ENCODE measurements at places on chromosomes 12 and 14.

DNA sequence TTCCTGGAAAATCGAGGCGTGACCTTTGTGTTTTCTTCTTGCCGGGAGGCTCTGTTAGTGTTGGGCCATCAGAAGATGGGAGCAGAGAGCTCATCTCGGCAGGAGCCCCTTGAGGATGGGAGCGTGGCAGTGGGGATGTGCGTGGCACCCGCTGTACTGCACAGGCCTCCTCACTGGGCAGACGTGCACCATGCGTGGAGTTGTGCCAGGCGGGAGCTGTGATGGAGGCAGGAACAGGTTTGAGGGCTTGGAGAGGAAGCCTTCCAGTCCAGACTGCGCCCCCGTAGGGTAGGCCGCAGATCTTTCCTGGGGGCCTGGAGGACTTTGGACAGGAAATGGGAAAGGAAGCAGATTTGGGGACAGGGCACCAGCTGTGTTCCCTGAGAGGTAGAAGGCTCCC, 197.5 kb downstream of the TSPAN9 start:
- no peak for DNase-seq

GRCh38 chr14:98647754-98648153, 624.2 kb downstream of the BCL11B start:
- DNase-seq, result no peak

DNA sequence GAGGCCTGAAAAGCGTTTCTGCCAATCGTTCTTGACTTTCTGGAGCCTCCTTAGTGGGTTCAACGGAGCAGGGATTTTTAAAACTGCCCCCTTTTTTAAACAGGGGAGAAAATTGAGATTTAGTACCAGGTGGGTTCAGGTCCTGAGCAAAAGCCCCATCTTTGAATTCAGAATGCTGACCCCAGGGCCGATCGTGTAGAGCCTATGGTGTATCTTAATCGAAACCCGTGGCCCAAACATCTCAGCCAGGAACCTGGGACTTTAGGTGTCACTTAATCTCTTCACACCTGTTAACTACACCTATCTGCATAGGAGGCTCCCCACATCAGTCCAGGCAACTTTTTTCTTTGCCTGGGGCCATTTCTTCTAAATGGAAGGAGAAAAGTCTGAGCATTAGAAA, 6.4 kb upstream of the TBX5 start:
- no peak for DNase-seq

DNA sequence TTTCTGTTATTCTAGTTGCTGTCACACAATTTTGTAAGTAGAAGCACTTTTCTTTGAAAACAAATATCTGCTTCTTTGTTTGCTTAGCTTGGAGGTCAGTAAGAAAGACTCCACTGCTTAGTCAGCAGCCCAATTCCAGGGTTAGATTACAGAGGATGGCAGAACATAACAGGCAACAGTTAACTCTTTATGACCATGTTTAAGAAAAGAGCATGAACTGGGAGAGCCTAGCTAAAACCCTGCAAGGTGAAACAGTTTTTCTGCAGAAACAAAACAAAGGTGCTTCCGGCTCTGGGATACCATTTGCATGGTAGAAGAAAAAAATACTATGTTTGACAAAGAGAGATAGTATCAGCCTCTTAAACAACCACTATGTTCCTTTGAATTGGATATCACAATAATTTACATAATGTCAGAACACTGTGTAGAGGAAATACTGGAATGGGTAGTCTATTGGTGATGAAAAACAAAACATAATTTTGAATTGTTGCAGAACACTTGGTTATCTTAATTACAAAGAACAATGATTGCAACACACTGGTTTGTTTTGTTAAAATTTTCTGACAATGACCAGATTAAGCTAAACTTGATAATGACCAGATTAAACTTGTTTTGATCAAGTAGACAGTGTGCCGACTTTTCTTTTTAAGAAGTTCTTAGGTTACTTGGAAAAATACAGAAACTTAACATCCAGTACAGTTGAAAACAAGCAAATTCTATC, 22.4 kb upstream of the PPM1H start:
- DNase-seq, result peak; percentile 42

DNA sequence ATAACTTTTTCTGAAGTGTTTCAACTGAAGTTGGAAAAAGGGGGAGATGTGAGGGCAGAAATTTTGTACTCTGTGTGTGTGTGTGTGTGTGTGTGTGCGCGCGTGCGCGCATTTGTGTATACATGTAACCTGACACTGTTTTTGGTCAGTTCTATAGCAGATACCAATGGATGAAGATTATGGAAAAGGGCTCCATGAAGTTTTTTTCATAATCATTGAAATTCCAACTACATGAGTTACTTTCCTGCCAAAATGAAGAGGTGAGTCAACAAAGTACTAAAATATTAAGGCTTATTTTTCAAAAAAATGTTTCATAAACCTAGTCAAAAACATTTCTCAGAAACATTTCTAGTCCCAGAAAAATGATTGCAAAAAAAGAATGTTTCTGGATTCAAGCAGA, 25.7 kb upstream of the CERS5 start:
- DNase-seq, result no peak

- DNase-seq, result no peak
Observed at GRCh38 chr12:116172224-116172849, 105.2 kb downstream of the MED13L start.

DNA sequence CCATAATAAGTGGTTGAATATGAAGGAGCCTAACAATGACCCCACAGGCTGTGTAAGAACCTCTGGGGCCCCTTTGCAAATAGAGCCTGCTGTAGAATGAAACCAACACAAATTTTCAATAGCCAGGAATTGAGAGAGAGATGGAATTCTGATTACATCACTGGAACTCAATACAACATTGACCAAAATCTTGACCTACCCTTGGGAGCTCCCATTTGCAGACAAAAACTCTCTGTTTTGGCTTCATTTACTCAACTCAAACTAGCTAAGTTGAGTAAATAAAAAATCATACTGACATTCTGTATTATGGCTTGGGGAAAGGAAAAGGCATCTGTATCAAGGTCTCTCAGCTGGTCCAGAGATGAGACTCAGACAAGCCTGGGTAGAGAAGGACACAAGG, 91.0 kb downstream of the TBX3 start:
- DNase-seq, result no peak

DNA sequence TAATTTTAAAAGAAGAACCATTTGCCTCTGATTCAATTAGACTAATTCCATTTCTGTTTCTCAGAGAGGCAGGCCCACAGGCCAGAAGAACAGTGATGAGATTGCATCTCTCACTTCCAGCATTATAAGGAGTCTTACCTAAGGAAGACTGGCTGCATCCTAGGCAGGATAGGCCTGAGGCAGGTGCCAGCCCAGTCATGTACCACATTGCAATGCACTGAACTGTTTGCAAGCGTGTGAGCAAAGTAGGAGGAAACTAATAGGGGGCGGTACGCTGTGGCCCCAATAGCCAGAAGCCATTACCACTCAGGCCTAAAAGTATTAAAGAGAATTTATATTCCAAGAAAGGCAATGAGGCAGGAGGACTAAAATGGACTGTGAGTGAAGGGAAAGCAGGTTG, 12.1 kb upstream of the CNIH1 start:
- no peak for DNase-seq

- no peak for DNase-seq
Observed at GRCh38 chr14:74140374-74140850, 55.7 kb downstream of the LIN52 start.

DNA sequence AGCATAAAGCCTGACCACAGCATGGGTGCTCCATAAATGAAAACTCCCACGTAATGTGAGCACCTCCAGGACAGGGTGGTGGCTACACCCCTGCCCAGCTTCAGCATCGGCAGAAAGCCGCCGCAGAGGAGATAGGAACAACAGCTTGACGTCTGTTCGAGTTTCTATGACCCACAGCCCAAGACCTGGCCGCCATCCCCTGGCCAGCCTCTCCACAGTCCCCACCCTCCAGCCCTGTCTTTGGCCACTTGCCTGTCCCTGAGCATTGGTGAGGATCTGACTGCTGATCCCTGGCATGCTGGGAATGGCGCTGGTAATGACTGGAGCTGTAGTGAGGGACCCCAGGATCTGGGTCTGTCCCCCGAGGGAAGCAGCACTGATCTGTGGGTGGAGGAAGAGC, 21.3 kb downstream of the POU6F1 start:
- DNase-seq, result no peak

GRCh38 chr12:107590814-107591375, 94.7 kb upstream of the PWP1 start:
- DNase-seq, result no peak

GRCh38 chr12:74021937-74022336, 515.7 kb upstream of the ATXN7L3B start:
- peak; percentile 8 for DNase-seq

GRCh38 chr12:102812344-102812743, 104.7 kb downstream of the PAH start:
- DNase-seq, result no peak

DNA sequence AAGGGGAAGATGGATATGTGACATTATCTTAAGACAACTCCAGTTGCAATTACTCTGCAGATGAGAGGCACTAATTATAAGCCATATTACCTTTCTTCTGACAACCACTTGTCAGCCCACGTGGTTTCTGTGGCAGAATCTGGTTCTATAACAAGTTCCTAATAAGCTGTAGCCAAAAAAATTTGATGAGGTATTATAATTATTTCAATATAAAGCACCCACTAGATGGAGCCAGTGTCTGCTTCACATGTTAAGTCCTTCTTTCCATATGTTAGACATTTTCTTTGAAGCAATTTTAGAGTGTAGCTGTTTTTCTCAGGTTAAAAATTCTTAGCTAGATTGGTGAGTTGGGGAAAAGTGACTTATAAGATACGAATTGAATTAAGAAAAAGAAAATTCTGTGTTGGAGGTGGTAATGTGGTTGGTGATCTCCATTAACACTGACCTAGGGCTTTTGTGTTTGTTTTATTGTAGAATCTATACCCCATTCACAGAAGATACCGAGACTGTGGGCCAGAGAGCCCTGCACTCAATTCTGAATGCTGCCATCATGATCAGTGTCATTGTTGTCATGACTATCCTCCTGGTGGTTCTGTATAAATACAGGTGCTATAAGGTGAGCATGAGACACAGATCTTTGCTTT, 36.9 kb downstream of the PSEN1 start:
- DNase-seq, result no peak

DNA sequence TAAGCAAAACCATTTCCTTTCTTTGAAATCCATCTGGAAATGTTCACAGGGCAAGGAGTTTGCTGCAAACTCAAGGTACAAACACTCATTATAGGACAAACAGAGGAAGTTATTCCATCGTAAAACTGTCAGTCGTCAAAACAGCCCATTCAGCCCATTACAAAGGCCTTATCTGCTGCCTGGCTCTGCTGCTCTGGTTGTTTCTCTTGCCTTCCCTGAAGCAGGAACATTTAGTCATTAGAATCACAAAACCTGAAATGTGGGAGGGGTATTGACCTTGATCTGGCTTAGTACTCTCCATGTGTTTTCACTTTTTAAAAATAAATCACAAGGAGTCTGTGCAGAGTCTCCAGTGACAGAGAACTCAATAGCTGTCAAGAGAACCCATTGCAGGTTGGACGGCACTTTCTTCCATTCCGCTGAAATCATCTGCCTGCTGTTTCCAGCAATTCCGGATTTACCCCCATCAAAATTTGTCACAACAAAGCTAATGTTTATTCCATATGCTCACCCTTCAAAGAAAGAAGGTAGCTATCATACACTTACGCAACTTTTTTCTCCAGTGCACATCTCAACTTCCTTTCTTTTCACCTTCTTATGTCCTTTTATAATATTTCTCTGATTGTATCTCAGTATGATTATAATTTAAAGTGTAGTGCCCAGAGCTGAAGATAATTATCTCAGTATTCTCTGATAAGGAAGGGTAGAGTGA, 24.6 kb upstream of the ITPR2 start:
- DNase-seq, result no peak

- no peak for DNase-seq
Observed at GRCh38 chr12:111022386-111022785, 102.0 kb upstream of the MYL2 start.

DNA sequence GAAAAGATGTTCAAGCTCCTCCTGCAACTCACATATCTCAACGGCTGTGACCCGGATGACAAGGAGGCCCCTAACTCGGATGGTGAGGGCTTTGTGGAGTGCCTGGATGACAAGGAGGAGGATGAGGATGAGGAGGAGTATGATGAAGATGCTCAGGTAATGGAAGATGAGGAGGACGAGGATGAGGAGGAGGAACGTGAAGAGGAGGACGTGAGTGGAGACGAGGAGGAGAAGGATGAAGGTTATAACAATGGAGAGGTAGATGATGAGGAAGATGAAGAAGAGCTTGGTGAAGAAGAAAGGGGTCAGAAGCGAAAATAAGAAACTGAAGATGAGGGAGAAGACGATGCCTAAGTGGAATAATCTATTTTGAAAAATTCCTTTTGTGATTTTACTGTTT, 702 bp downstream of the ANP32D start:
- DNase-seq, result no peak

GRCh38 chr14:31208546-31209424, 1.2 kb upstream of the HECTD1 start:
- no peak for DNase-seq

DNA sequence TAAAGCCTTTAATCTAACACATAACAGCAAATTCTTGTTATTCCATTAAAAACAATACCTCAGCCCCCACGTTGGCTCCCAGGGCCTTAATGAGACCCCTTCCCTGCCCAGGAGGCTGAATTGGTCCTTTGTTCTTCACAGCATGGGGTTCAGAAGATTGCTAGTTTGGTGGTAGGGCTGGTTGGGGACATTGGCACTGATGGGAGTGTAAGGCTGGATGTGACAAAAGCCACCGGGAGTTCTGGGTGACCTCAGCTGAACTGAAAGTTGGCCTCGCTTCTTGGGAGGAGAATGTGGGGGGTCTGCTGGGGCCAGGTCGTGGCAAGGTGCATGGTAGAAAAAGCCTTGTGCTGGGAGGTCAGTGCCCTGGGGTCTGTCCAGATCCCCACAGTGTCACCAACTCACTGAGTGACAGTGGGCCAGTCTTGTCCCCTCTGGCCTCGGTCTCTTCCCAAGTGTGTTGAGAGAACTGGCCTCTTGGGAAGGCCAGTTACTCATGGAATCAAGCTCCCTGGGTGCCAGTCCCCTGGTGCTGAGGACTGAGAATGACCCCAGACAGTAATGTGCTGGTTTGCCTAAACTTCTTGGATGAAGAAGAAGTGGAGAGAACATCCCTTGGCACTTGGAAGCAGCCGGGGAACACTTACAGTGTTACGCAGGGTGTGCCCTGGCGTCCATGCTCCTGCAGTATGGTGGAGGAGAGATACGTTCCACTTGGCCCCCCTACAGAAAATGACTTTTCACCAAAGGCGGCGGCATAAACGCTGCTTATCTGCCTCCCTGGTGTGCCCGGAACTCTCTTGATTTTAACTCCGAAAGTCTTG, 283.7 kb upstream of the RTL1 start:
- DNase-seq, result no peak

GRCh38 chr12:6943722-6944380, at the start of the genes C12orf57 and RNU7-1:
Gene C12orf57, plus strand, starts transcription at chr12:6944022. Its CDS starts 100 bp downstream, at chr12:6944122.
Gene RNU7-1, plus strand, starts transcription at chr12:6943816.
- peak; percentile 90 for DNase-seq

GRCh38 chr12:51793201-51793600, 55.3 kb downstream of the FIGNL2 start:
- DNase-seq, result no peak

GRCh38 chr12:53325511-53326061, 4.2 kb upstream of the AAAS start:
- peak; percentile 64 for DNase-seq

DNA sequence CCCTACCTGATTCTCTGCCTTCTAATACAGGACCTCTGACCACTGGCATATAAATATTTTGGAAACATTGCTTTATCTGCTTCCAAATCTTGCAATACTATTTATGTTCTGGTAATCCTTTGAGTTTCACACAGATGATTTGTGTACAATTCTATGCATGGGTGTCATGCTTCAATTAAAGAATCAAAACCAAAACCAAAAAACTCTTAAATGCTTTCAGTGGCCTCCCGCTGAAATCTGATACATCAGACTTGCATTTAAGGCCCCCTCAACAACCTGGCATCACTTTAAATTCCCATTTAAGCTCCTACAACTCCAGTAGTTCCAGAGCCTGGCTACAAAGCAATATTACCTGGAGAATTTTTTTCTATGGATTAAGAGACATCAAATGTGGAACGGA, 221.7 kb upstream of the NAV3 start:
- DNase-seq, result no peak
